Ecto neural progenitor cell (in vitro differentiated cells): ENCODE measurements at places on chromosomes 13 and 19.

DNA sequence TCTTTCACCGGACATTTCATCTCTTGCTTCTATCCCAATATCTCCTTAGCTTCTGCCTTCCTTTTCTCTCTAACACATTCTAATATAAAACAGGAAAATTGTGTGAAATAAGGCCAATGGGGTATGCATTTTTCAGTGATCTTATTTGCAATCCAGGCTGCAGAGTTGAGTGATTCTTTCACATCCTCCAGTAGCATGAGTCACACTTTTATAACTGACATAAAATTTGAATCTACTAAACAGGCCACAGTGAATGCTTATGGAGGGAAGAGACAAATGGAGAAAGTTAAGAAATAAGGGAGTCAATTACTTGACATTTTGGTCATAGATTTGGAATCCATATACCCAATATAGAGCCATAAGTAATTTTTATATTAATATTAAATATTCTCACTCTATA is 1037.0 kb upstream of the SPRY2 start:
- DNase-seq, result no peak

- DNase-seq, result no peak
Measured at GRCh38 chr19:54875506-54875905, 1.5 kb downstream of the FCAR start.

DNA sequence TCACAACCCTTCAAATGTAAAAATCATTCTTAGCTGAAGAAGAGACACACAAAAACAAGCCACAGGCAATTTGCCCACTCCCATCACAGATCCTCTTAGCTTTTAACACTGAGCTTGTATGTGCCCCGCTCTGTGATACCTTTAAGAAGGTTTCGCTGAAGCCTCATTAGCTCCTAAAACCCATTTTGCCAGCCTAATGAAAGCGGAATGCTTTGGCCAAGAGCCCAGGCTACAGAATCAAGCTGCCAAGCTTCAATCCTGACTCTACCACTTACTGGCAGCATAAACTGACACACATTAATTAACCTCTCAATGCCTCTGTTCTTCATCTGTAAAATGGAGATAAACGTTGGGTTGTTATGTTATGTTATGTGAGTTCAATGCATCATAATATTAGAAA is 10.5 kb downstream of the ZNF112 start:
- DNase-seq, result no peak

GRCh38 chr19:1884719-1885334 is 469 bp downstream of the ABHD17A start:
- DNase-seq, result no peak

DNA sequence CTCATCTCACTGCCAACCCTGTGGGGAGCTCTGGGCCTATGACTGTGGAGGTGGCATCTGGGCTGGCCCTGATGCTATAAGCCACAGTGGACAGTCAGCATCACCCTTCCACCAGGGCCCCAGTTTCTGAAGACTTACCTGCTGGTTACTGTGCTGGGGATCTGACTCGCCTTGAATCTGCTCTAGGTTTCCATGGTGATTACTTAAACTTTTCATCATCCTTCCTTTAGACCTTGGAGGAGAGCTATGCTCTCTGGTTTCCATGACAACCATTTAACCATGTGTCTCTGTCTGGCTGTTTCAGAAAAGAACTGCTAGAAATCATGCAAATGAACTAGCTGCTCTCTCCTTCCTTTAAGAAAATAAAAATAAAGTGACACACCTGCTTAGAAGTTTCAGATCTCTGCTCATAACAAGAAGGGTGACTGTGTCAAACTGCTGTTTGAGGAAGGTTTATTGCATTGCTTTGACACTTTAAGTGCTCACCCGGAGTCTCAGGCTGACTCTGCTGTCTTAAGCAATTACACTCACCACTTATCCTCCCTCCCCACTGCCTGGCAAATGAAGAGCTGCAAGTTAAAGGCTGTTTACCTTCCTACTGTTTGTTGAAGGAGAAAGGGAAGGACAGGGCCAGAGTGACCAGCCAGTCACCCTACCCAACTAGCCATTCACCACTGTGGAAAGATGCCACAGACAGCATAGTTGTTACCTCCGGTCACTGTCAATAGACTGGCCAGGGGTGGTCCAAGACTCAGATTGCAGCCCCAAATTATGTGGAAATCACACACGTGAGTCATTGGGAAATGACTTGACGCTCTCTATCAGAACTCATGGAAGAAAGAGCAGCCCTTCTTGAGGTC is 87.6 kb downstream of the HSPH1 start:
- no peak for DNase-seq

DNA sequence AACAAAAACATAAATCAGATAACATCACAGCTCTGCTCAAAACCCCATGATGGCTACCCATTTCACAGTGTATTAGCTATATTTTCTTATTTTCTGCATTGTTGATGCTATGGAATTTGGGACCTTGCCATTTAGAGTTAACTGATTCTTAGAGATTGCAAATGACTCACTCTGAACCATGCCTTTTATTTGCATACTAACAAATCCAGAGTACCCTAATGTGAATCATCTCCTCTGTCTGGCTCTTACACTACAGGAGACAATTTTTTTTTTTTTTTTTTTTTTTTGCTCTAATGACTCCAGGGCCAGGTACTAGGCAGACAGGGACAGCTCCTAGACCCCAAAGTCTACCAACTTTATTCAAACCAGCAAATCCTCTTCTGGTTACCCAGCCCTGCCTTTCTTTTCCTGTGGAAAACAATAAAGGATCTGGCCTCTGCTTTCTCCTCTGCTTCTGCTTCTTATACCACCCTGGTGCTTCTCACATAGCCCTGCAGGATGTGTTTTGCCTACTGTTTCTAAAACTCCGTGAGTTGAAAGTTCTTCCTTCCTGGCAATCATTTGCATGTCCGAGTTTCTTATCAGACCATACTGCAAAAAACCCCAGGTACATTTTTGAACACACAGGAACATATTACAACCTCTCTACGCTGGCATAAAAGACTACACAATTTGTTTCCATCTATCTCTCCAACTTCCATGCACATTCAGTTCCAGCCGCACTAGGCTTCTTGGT is 10.6 kb upstream of the ZNF460 start:
- DNase-seq, result no peak

DNA sequence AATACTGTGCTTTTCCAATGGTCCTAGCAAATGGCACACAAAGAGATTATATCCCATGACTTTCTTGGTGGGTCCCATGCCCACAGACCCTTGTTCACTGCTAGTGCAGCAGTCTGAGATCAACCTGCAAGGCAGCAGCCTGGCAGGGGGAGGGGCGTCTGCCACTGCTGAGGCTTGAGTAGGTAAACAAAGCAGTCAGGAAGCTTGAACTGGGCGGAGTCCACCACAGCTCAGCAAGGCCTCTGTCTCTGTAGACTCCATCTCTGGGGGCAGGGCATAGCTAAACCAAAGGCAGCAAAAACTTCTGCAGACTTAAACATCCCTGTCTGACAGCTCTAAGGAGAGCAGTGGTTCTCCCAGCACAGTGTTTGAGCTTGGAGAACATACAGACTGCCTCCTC is 82.9 kb downstream of the ZNF737 start:
- no peak for DNase-seq

GRCh38 chr19:45878043-45878794 is 7.7 kb downstream of the IRF2BP1 start:
- DNase-seq, result no peak

DNA sequence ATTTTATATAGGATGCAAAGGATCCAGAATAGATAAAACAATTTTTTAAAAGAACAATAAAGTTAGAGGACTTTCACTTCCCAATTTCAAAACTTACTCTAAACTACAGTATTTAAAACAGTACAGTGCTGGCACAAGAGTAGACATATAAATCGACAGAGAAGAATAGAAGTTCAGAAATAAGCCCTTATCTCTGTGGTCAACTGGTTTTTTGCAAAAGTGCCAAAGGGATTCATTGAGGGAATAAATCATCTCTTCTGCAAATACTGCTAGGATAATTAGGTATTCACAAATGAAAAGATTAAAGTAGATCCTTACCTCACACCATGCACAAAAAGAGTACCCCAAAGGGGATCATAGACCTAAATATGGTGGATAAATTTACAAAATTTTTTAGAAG is 431.0 kb upstream of the HTR2A start:
- DNase-seq, result no peak
